ENCODE measurements at places on chromosomes 4 and X.

GRCh38 chr4:156536661-156537060 is 434.9 kb downstream of the PDGFC start:
- DNase-seq, result no peak

GRCh38 chr4:124105212-124105611 is 607.3 kb downstream of the ANKRD50 start:
- DNase-seq, result no peak

GRCh38 chr4:80232707-80233370 is 33.6 kb upstream of the FGF5 start:
- DNase-seq, result no peak

- DNase-seq, result no peak
Measured at GRCh38 chr4:153060196-153060595, 124.1 kb downstream of the FHDC1 start.

DNA sequence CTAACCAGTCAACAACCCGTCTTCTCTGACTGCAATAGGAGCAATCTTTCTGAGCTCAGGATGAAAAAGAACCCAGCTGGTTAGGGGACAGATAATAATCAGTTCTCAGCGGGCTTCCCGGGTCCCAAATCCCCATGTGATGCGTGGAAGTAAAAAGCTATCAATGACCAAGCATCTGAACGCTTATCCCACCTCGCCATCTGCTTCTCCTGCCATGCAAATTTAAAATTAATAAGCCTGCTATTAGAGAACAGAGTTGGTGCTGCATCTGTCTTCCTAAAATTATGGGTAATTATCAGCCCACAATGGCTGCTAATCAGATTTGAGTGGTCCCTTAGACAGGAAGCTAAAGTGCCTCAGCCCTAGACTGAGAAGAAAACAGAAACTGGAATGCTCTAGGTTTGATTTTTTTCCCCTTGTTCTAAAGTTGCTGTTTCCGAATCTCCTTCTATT is 37.5 kb downstream of the AFAP1 start:
- DNase-seq, result no peak

DNA sequence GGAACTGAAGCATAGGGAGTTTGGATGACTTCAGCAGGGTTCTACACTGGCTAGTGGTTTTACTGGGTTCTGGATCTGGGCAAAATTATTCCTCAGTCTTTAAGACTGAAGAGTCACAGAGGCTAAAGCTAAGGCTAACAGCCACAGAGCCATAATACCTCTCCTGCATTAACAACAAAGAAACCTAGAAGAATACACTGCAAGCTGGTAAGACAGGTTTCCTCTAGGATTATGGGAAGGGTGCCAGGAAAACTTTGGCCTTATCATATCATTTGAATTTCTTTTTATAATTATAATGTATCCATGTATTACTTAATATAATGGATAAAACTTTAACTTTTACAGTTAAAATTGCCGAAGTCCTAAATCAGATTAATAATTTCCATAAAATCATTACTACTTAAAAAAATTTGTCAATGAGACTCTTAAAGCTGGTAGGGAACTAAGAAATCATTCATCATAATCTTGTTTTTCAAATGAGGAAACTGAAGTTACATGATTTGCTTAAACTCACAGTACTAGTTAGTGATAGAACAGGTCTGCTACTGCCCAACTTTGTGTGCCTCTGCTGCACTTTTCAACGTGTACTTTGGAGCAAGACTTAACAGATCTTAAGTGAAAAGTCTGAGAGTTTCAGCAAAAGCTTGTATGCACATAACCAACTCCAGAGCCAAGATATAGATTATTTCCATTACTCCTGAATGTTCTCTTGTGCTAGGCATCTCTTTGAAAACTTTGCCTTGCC is 24.2 kb upstream of the PGRMC2 start:
- DNase-seq, result no peak

DNA sequence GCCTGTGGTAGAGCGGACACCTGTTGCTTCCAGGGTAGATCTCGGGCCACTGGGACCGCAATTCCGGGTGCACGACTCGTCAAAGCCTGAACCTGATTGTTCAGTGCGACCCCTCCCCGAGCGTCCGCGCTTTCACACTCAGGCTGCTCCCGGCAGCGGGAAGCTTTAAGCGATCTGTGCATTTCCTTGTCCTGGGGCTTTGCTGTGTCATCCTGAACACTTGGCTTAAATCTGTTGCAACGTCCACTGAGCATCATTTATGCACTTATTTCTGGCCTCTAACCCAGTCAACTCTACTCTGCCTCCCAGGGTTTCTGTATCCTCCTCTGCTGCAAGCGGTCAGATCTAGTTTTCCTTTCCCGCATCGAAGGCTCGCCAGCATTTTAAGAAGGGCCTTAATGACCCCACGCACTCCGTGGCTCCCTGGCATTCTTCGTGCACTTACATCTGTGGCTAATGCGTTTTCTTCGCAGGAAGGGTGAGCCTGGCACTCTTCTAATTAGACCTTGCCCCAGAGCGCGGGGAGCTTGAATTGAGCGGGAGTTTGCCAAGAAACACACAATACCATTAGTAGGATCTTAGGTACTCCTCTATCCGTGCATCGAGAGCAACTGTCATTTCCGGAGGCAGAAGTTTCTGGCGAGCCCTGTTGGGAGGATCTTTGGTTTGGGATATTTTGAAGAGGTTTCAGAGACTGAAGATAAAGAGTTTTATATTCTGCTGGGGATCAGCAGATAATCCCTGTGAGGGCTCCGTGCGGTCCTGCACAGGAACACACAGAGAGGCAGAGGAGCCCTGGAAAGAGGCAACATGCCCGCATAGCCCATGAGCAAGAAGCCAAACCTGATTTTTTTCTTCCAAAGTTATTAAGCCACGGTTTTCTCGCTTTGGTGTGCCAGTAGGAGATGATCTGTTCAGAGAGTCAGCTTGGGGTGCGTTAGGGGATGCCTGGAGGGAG is 654 bp upstream of the DDIT4L start:
- no peak for DNase-seq

DNA sequence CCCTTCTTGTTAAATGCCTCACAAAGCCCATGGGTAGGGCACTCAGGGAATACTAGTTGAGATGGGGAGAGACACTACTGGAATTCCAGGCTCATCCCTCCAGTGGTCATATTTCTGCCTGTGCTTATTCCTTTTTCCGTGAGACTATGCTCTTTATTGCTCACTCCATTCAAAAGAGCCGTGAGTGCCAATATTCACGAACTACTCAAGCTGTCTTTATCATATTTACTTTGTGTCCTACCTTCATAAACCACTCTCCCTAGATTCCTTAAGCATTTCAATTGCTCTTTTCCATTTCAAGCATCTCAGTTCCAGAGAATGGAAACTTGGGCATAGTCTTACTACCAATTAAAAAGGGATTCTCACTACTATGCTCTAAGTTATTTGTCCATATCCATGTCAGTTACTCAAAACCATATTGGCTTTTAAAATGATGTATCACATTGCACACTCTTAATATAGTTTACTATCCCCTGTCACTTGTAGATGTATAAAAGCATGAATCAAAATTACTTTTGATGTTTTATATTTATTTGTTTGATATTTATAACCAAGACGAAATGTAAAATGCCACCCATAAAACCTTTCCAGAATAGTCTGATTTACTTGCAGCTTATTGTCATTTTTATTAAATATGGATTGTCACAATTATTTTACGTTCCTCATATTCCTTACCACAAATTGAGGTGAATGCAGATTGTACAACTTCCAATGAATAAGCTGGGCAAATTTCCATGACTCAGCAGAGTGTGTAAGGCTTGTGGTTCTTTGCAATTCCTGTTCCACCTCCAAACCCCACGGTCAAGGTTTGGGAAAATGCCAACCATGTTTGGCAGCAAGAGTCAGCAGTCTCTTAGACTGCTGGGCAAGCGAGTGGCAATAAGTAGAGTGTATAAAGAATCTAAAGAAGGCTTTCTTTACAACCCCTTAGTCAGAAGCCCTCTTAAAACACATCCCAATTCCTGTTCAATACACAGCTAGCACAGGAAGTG is 24.4 kb downstream of the ENOX2 start:
- DNase-seq, result no peak

DNA sequence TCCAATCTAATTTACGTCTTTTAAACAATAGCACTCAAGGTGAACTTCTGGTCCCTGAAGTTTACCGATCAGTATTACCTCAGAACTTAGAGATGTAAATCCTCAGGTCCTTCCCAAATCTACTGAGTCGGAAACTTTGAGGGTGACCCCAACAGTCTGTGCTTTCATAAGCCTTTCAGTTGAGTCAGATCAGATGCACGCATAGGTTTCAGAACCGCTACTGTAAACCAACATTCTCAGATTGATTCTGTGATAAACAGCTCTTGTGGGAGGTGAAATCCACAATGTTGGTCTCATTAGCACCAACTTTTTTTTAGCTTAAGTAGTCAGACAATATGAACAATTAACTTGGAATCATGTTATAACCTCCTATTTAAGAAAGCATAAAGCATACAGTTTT is 86.0 kb downstream of the WWC2 start:
- no peak for DNase-seq

Data from stimulated activated CD8-positive, alpha-beta memory T cell treated with anti-CD3 and anti-CD28 coated beads, Interleukin-7, amount 100 ng/mL, for 48 hours (primary cell).